Iris pigment epithelial cell (primary cell): ENCODE measurements at places on chromosomes 6 and 20.

DNA sequence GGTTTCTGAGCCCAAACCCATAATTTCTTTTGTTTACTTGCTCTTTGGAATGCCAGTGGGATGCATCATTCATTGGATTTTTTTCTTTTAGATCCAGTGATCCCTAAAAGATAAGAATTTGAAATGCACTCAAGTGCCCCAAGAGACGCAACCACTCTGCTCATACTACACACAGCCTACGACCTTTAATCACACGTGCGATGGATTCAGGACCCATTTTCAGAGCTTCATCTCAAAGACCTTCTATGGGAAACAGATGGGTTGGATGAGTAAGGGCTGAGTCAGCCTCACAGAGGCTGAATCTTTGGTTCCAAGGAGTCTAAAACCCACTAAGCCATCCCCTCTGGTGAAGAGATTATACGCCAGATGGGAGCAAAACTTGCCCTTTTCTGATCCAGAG lies 265.5 kb upstream of the EXOC2 start:
- DNase-seq, result peak; percentile 92

GRCh38 chr20:1631309-1632151 lies 11.7 kb upstream of the SIRPB1 start:
- DNase-seq, result no peak

DNA sequence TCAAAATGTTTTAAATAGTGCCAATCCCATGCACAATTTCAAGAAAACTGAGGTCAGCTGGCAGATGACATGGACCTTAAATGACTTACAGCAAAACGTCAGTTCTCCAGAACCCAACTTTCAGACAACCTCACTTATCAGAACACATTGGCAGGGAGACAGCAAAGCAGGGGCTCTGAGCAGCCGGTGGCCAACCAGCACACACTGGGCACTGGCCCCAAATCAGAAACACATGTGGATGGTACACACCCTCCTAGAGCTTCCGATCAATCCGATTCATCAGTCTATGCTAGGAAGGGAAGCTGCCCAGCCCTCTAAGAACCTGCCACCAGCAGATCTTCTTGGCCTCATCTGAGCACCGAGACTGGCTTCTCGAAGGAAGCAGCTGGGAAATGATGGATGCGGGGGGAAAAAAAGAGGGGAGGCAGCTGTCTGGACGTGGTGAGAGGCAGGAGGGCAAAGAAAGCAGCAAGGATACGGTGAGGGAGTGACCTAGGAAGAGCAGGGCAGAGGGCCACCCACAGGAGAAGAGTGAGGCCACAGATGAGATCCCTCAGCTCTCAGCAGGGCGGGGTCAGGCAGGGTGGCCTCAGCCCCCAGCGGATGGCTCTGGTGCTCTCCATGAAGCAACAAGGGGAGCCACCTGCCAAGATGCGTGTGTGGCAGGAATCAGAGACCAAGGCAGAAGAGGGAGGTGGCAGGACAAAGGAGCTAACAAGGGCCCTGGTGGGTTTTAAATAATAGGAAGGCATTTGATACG lies 32.9 kb downstream of the TAF4 start:
- DNase-seq, result no peak

DNA sequence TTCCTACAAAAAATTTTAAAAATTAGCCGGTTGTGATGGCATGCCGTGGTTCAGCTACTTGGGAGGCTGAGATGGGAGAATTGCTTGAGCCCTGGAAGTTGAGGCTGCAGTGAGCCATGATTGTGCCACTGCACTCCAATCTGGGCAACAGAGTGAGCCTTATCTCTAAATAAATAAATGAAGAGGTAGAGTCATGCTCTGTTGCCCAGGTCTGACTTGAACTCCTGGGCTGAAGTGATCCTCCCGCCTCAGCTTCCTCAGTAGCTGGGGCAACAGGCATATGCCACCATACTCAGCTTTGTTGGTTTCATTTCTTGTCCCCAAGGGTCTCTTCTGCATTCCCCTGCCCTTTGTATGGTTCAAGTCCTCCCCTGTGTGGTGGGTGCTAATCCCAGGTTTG lies 17.0 kb downstream of the HSPA1B start:
- no peak for DNase-seq

DNA sequence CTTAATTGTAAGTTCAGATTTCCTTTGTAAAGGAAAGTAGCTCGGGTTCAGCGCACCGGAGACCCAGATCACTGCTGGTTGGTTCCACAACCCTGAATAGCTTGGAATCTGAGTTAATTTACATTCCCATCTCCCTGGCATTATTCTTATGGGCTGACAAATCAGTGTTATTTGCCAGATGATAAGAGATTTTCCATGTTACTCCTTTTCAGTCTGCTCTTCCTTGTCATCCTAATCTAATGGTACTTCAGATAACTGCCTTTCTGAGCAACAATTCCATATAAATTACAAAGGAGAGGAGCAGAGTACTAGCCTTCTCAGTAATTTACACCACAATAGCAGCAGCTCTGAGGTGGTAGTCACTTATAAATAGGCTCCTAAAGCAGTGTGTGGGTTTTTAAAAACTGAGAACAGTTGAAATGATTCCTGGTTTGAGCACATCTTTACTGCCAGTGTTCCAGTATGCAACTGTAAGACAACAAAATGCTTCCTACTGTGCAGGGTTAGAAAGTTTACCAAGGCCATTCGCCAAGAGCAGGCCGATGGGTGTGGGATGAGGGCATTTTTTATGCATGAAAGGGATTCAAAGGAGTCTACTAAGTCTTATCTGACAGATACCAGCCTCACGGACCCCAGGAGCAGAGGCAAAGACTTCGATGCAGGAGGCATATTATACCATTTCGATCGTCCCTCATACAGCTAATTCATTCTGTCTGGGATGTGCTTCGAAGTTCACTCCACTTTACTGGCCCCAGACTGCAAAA lies 89.7 kb downstream of the NDUFAF5 start:
- no peak for DNase-seq

- no peak for DNase-seq
Measured at GRCh38 chr6:112176175-112176574, 78.2 kb downstream of the LAMA4 start.

DNA sequence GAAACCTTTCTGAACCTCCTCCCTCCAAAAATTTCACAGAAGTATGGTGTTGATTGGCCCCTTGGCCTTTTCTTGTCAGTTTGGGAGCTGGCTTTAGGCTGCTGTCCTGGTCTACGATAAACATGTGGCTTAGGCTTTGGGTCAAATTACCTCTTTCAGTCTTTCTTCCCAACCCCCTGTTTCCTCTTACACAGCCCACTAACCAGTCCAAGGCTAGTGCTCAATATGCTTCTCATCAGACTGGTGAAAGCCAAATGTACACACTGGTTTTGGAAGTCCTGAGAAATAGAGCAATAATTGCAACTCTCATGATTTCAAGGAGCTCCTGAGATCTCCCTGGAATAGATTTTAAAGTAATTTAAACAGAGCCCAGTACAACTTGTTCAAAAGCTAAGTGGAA lies 933.7 kb upstream of the GJE1 start:
- peak; percentile 77 for DNase-seq

DNA sequence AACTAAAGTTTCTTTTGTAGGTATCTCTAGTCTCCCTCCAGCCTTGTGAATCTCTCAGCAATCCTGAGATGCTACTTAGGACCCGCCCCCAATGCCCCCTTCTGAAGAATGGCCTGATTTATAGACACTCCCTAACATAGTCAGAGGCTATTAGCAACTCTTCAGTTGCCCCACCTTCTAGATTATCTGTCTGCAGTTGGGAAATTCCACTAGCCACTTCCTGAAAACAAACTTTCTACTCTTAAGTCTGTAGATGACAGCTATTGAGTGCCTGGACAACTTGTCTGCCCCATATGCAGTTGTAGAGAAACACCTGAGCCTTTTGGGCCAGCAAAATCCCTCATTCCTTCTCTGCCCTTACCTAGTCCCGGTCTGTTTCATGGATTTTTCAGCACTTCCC lies 188.2 kb upstream of the PREP start:
- peak; percentile 69 for DNase-seq

GRCh38 chr20:25586877-25587276 lies 1.5 kb upstream of the NINL start:
- peak; percentile 27 for DNase-seq

DNA sequence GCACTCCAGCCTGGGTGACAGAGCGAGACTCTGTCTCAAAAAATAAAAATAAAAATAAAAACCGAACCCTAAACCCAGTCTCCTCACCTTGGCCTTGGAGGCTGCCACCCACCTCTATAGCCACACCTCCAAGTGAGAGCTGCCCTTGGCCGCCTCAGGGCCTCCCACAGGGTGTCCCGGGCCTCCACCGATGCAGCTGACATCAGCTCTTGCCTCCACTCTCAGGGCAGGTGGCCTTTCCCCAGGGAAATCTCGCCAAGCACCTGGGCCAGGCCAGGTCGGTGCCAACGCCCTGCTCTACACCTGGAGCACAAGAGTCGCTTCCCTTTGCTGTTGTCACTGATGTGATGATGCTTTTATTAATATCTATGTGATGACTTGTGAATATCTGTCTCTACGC lies 8.9 kb upstream of the MYL9 start:
- no peak for DNase-seq

- no peak for DNase-seq
Measured at GRCh38 chr20:59752101-59752586, 147.8 kb downstream of the PHACTR3 start.

- DNase-seq, result no peak
Measured at GRCh38 chr20:32970115-32970972, 33.9 kb downstream of the SUN5 start.

DNA sequence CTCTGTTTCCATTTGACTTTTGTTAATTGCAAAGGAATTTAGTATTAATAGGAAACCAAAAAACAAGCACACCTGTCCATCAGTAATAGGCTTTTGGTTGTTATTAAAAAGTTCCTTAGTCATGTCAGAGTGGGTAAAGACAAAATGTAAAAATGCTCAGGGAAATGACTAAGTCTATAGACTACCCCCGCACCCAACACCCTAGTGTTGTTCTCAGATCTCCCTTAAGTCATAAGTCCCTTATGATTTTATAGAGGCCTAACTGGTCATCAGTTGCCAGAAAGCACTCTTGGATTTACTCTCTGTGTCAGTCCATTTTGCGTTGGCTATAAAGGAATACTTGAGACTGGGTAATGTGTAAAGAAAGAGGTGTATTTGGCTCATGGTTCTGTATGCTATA lies 52.8 kb downstream of the MAP3K4 start:
- DNase-seq, result no peak

GRCh38 chr6:151723152-151723551 lies 84.3 kb upstream of the ESR1 start:
- no peak for DNase-seq

DNA sequence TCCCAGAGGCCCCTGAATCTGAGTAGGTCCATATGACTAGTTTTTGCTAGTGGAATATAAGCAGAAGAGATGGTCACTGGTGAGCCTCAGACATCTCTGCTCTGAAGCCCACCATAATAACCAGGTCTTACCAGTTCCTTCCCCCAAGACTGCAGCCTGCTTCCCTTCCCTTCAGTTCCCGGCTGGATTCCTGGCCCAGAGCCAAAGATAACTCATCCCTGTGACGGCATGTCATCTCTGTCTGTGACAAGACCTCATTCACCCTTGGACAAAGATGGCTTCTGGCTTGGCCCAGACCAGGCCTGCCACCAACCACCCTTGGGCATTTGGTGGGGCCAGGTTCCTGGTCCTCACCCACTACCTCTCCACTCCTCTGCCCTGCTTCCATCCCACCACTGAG lies 145.5 kb upstream of the TOP1 start:
- DNase-seq, result no peak

- no peak for DNase-seq
Measured at GRCh38 chr20:52461582-52461981, 270.0 kb upstream of the ZFP64 start.

- DNase-seq, result no peak
Measured at GRCh38 chr20:23926944-23927872, 47.7 kb upstream of the CST5 start.

- no peak for DNase-seq
Measured at GRCh38 chr6:106976270-106976669, 1.7 kb upstream of the CD24 start.
